ENCODE measurements at places on chromosomes 5 and 9.

DNA sequence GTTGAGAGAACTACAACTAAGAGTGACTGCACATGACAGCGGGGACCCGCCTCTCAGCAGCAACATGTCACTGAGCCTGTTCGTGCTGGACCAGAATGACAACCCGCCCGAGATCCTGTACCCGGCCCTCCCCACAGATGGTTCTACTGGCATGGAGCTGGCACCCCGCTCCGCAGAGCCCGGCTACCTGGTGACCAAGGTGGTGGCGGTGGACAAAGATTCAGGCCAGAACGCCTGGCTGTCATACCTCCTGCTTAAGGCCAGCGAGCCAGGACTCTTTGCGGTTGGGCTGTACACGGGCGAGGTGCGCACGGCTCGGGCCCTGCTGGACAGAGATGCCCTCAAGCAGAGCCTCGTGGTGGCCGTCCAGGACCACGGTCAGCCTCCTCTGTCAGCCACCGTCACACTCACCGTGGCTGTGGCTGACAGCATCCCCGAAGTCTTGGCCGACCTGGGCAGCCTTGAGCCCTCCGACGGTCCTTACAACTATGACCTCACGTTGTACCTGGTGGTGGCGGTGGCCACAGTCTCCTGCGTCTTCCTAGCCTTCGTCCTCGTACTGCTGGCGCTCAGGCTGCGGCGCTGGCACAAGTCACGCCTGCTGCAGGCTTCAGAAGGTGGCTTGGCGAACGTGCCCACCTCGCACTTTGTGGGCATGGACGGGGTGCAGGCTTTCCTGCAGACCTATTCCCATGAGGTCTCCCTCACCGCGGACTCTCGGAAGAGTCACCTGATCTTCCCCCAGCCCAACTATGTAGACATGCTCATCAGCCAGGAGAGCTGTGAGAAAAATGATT lies 2.1 kb downstream of the PCDHGA7 start:
- DNase-seq, result no peak

- no peak for DNase-seq
Observed at GRCh38 chr5:145588113-145588512, 247.0 kb downstream of the PRELID2 start.

GRCh38 chr9:133043449-133044035 lies 12.7 kb downstream of the GTF3C5 start:
- DNase-seq, result no peak

DNA sequence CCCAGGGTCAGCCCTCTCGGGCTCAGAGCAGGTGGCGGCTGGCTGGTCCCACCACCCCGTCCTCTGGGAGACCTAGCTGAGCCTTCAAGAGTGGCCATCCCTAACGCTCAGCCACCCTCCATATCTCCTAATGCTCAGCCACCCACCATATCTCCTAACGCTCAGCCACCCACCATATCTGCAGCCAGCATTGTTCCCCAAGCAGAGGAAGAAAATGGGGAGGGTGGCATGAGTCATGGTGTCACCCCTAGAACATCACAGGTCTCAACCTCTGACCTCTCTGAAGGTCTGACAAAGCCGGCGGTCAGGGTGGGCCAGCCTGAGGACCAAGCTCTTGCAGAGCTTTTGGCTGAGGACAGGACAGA lies 14.7 kb downstream of the LHX3 start:
- no peak for DNase-seq

- no peak for DNase-seq
Observed at GRCh38 chr5:6188976-6189375, 189.4 kb downstream of the MED10 start.

GRCh38 chr5:155954701-155955445 lies 372.1 kb upstream of the SGCD start:
- no peak for DNase-seq

- no peak for DNase-seq
Observed at GRCh38 chr5:36897616-36898015, 21.0 kb downstream of the NIPBL start.

- DNase-seq, result no peak
Observed at GRCh38 chr9:19409401-19410194, 789 bp downstream of the ACER2 start.

- no peak for DNase-seq
Observed at GRCh38 chr9:74775396-74775795, 112.3 kb downstream of the TRPM6 start.

GRCh38 chr5:80318212-80318611 lies 1.6 kb upstream of the SPZ1 start:
- no peak for DNase-seq
